Fibroblast of mammary gland (primary cell): ENCODE measurements at places on chromosomes 2 and 18.

GRCh38 chr2:159035790-159036411, 67.5 kb downstream of the TANC1 start:
- DNase-seq, result peak; percentile 41

DNA sequence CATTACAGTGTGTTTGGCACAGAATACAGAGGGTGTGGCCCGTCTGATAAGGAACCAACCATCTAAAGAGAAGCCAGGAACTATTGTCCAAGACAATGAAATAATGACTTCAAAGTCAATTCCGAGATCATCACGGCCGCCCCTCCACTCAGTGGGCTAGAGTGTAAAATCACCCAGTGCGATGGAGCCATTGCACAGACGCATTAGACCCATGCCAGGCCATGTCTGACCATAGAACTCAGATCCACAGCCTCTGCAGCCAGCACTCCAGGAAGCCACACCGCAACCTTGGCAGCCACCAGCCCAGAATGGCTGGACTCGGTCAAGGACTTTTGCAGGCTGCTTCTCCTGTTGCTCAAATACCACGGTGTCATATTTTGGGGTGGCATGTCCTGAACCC, 835.7 kb downstream of the DCDC2C start:
- DNase-seq, result no peak

DNA sequence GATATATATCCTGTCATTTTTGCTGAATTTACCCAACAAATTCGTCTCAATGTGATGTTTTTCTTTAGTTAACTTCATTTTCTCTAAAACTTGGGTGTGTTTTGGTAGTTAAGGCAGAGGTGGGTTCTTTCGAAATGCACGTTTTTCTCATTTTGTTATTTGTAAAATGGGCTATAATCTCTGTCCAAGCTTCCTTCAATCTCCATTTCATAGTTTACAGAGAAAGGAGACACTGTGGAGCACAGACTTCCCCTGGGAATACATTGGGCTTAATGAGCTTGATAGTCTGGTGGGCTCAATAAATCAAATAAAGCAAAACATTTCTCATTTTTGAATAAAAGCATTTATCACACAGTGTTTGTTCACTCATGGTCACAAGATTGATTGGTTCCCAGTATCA, 145.1 kb downstream of the AGPS start:
- no peak for DNase-seq

- no peak for DNase-seq
Measured at GRCh38 chr2:227058888-227059399, 105.1 kb downstream of the COL4A4 start.

DNA sequence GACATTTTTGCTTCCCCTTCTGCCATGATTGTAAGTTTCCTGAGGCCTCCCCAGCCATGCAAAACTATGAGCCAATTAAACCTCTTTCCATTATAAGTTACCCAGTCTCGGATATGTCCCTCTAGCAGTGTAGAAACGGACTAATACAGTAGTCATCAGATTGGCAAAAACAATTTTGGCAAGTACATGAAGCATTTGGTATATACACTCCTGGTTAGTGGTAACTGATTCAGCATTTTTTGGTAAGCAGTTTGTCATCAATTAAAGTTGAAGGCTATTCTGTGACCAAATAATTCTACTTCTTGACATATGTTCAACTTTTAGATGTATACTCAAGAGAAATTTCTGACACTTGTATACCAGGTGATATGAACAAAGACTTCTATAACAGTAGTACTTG, 190.5 kb upstream of the STON1 start:
- peak; percentile 83 for DNase-seq

GRCh38 chr2:86480105-86480504, 38.9 kb downstream of the KDM3A start:
- DNase-seq, result no peak
